Thyroid gland (tissue), 4 donors: ENCODE measurements at places on chromosomes 1 and 21. TPM values are rescaled to one million over a fixed set of nuclear protein-coding genes. Genes with fewer than 3 reads are reported as not detected.

TFF2 gene
- not detected for total RNA-seq

KRTAP11-1 gene
- total RNA-seq: not detected

KCNN3 gene
- total RNA-seq: 3.5 TPM

NBPF4 gene
- not detected for total RNA-seq

FCRL6 gene
- total RNA-seq: 0.71 TPM

CACNA1S gene
- not detected for total RNA-seq

PRDX6 gene
- 301 TPM for total RNA-seq

AXDND1 gene
- 0.27 TPM for total RNA-seq

RORC gene
- total RNA-seq: 32.1 TPM

PPM1J gene
- total RNA-seq: 4.8 TPM

PPFIA4 gene
- 3.0 TPM for total RNA-seq

PRAMEF26 gene
- not detected for total RNA-seq

LCE6A gene
- total RNA-seq: not detected

SLC1A7 gene
- 0.33 TPM for total RNA-seq

NPHS2 gene
- not detected for total RNA-seq

CD160 gene
- not detected for total RNA-seq

CFHR1 gene
- not detected for total RNA-seq

ALX3 gene
- total RNA-seq: not detected

ATP1A2 gene
- 1.5 TPM for total RNA-seq

KIF21B gene
- total RNA-seq: 1.1 TPM

CRYAA gene
- total RNA-seq: not detected

RASAL2 gene
- 24.0 TPM for total RNA-seq

ASCL5 gene
- total RNA-seq: not detected

GART gene
- total RNA-seq: 110 TPM

COL11A1 gene
- total RNA-seq: 1.3 TPM

CDK18 gene
- 16.2 TPM for total RNA-seq

ESPN gene
- 5.2 TPM for total RNA-seq

PRDM16 gene
- total RNA-seq: 15.7 TPM

SIK1 gene
- 1.0 TPM for total RNA-seq

CYB561D1 gene
- 16.0 TPM for total RNA-seq

KRTAP12-2 gene
- not detected for total RNA-seq

LRRC71 gene
- total RNA-seq: not detected

UBE2U gene
- not detected for total RNA-seq

CYP4Z1 gene
- total RNA-seq: 1.5 TPM

AQP10 gene
- not detected for total RNA-seq

CHI3L1 gene
- 3.4 TPM for total RNA-seq

CD1B gene
- not detected for total RNA-seq

TFAP2E gene
- not detected for total RNA-seq

TPTE gene
- 0.22 TPM for total RNA-seq
